ENCODE measurements at places on chromosomes 12 and 14.

- no peak for DNase-seq
Measured at GRCh38 chr14:34203251-34203722, 252.4 kb upstream of the EGLN3 start.

DNA sequence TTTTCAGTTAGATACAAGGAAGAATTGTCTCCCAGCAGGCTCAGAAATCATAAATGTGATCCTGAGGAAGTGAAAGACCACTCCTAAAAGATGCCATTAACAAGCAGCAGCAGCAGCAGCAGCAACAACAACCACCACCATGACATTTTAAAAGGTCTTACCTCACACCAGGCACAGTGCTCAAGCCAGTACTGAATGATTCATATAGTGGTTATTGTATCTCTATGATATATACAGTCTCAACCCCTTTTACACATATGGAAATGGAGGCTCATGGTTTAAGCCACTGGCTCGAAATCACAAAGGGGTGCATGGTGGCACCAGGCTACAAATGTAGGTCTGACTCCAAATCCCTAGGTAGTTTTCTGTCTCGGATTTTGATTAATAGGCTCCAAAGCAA, 126.9 kb downstream of the KTN1 start:
- no peak for DNase-seq

DNA sequence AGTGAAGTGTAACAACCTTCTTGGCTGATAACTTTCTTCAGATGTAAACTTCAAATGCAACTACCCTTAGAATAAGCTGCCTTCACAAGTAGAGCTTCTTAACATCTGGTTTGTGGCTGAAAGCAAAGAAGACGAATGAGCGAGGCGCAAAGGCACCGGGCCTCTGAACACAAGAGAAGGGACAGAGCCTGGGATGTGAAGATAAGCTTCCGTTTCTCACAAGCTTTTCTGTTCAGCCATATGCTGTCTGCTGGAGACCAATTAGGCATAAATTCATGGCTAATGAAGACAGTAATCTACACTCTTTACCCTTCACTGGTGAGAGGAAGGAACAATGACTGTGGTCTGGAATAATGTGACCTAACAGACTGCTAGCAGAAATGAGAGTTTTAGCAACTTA, 195.2 kb downstream of the ATXN7L3B start:
- no peak for DNase-seq

- no peak for DNase-seq
Measured at GRCh38 chr12:48191096-48191495, 7.7 kb downstream of the CCDC184 start.

DNA sequence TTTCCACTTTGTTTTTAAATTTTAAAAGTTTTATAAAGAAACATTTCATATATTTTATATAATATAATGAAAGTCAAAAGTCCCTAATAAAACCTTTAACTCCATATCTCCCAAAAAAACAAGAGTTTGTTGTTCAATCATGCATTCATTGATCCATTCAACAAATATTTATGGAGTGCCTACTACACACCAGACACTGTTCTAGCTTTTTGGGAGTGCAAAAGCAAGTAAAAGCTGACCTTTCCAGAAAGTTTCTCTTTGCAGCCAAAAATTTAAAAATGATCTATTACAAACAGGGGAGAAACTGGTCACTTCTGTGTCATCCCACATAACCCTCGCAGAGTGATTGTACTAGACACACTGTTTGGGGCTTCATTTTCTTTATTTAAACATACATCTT, 740.0 kb upstream of the TBX3 start:
- no peak for DNase-seq

DNA sequence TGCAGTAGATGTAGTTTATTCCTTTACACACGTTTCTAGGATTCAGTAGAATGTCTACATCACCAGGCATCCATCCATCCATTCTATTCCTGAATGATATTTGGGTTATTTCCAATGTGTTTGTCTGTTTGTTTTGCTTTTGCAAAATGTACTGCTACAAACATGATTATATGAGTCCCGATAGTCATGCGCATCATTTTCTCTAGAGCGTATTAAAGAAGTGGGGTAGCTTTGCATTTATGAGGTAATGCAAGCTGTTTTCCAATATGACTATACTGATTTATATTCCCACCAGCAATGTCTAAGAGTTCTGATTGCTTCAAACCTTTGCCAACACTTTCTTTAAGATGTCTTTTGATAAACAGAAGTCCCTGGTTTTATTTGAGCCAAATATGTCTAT, 253.2 kb downstream of the NOVA1 start:
- DNase-seq: no peak

- no peak for DNase-seq
Measured at GRCh38 chr12:3453206-3453989, 37.6 kb upstream of the PRMT8 start.

- DNase-seq: no peak
Measured at GRCh38 chr12:39616251-39616650, 3.4 kb downstream of the ABCD2 start.

DNA sequence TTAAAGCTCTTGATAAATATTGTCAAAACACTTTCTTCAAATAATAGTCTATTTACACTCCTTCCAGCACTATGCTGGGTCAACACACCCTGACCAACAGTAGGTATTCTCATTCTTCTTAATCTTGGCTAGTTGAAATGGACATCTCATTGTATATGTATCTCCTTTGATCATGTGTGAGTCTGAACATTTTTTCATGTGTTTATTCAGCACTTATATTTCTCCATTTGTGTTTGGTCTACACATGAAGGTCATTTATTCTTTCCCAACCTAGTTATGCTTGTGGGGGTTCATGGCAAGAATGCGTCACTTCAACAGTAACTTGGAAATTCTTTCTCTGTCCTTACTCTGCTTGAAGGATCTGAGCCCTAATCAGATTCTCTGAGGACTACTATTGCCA, 133.1 kb upstream of the ARID2 start:
- DNase-seq: no peak

DNA sequence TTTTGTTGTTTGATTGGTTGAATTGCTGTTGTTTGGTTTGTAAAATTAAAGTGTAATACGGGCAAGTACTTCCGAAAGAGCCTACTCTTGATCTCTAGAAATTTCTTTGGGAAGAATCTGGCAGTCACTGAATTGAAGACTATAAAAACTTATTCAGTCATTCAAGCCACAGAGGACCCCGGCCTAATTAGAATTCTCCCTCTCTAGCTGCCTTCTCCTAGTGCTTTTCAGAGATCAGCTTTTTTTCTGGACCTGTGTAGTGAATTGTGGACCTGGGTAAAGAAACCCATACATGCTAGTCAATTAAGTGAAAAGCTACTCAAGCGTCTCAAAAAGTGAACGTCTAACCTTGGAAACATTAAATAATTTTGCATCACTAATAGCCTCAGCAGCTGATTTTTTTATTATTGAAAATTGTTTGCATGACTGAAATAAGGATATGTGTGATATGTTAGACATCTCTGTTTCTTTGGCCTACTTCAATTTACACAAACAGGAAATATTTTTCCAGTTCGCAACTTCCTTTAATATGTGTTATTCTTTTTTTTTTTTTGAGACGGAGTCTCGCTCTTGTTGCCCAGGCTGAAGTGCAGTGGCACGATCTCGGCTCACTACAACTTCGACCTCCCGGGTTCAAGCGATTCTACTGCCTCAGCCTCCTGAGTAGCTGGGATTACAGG, 27.2 kb downstream of the EFCAB11 start:
- no peak for DNase-seq

DNA sequence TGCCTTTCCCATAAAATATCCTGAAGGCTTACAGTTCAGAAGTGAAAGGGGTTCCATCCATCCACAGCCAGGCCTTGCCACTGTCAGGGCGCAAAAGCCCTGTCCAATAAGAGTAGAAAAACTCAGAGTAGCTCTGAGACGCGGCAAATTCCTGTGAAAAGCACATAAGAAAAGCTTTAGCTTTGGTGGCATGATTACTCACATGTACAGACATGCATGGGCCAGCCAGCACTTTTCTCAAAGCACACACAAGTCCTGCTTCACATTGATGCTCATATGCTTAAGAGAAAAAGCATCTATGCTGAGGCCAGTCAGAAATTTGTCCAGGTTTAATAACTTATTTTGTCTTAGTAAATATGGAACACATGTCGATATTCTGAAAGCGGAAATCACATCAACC, 25.5 kb downstream of the CLEC1A start:
- no peak for DNase-seq

GRCh38 chr12:31929027-31929526, 30.1 kb upstream of the RESF1 start:
- no peak for DNase-seq

GRCh38 chr12:40622246-40622838, 69.9 kb upstream of the CNTN1 start:
- DNase-seq: no peak

DNA sequence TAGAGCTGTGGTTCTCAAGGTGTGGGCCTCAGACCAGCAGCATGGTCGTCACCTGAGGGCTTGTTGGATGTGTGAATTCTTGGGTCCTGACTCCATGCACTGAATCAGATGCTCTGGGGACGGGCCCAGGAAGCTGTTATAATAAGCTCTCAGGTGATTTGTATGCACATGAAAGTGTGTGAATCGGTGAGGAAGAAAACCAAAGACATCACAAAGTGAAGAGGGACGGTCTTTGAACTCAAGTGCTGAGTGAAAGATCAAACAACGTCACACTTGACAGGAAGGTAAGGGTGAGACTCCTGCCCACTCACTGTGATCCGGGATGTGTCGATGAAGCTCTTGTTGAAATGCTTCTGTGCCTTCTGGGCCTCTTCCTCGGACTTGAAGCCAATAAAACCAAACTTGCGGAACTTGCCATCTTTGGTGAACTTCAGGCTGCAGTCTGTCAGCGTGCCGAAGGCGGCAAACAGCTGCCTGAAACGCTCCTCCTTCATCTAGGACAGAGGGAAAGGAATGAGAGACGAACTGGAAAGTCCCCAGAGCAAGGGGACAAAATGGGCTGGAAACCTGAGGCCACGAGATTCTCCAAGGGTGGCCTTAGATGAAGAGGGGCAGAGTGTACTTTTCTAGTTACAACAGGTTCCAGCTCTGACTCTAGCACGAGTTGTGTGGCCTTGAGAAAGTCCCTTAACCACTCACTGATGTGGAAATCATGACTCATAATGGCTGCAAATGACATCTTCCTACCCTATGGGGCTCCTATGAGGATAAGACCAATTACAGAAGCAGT, 4.0 kb downstream of the RBM19 start:
- no peak for DNase-seq

- no peak for DNase-seq
Measured at GRCh38 chr14:99321955-99322730, 50.1 kb upstream of the BCL11B start.

GRCh38 chr14:57820581-57820980, 45.3 kb downstream of the SLC35F4 start:
- no peak for DNase-seq

DNA sequence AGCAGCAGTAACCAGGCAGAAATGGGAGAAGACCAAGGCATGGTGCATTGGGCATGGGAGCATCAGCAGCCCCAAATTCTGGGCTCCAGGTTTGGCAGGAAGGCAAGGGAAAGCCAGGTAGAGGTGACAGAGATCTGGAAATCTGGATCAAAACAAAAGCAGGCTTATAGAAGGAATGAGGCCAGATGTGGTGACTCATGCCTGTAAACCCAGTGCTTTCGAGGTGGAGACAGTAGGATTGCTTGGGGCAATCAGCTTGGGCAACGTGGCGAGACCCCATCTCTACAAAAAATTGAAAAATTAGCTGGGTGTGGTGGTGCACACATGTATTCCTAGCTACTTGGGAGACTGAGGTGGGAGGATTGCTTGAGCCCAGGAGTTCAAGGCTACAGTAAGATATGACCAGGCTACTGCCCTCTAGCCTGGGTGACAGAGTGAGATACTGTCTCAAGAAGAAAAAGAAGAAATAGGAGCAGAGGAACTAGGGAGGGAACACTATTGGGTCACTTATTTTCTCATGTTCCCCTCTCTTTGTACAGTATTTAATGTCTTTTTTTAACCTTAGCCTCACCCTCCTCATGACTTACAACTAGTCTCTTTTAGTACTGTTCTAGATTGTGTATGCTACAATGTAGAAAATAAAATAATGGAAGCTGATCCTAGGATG, 25.1 kb downstream of the SLC4A8 start:
- no peak for DNase-seq

DNA sequence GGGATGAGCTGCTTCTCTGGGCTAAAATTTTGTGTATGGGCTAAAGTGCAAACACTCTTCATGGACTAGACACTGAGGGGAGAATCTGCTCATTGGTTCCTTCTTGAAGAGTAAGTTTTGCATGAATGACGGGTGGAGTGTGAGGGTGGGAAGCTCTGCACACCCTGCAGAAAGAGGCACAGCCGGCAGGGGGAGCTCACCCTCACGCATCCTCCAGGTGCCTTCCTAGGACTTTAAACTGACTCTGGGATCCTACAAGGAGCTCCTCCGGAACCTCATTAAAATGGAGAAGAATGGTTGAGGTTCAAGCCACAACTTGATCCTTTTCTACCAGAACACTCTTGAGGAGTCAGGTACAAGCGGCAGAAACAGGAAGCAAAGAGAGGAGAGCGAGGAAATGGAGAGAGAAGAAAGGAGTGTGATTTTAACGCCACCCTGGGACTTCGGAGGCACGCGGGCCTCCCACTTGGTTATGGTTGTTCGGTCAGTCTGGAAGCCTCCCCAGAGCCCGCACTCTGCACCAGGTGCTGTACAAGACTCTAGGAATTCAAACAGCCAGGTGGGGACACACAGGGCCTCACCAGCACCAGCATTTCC, 87.5 kb downstream of the SETD3 start:
- no peak for DNase-seq

DNA sequence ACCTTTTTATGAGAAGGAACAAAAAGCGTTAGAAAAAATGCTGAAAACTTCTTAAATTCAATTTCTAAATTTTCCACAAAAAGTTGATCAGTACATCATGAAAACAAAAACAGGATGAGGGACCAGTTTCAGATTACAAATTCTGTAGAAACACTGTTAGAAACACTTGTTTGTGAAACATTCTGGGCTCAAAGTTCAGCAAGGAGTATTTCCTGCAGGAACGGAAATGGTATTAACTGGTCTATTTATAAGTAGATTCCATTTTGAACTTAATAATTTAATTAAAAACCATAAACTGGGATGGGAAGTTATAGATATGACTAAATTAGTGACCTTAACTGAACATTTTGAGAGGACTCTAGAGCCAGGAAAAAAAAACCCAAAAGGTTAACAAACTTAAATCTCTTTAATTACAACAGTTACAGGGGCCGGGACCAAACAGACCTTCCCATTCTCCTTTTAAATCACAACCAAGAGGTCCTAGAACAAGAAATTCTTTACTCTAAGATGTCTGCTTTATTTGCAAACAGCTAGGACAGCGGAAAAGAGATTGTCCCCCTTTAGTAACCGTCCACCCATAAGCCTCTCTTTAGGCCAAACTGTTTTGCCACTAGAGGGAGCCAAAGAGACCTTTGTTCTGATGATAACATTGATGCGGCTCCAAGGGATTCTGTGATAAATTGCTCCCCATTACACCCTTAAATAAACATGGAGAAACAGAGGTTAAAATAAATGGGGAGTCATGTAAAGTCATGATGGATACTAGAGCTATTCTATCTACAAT, 69.0 kb upstream of the RERGL start:
- peak; percentile 7 for DNase-seq

DNA sequence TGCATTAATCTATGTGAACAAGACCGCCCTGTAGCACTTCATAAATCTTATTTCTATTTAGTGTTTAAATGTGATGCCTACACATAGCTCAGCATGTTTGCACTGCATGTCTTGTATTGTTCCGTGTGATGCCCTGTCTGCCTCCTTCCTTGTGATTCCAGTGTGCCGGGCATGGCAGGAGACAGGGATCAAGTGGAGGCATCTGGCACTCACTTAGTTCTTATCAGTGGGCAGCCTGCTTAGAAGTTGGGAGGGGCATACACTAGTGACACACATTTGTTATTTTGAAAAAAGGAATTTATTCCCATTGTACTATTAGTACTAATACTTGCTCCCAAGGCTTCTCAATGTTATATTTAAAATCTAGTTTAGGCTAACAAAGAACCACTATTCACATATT, 176.4 kb downstream of the KCNA5 start:
- DNase-seq: no peak

Data from effector memory CD8-positive, alpha-beta T cell (primary cell).